ENCODE measurements at places on chromosomes 16 and 17. TPM values are rescaled to one million over a fixed set of nuclear protein-coding genes. Genes with fewer than 3 reads are reported as not detected.

Gene TBC1D24
- total RNA-seq, result 19.6 TPM

Gene KRTAP9-4
- total RNA-seq, result not detected

Gene PRRT2
- total RNA-seq, result 5.2 TPM

GRCh38 chr16:67845291-67846062 lies 1.3 kb upstream of the NUTF2 start:
- DNase-seq, result no peak

- DNase-seq, result no peak
Measured at GRCh38 chr16:23949630-23950290, 114.0 kb downstream of the PRKCB start.

- no peak for DNase-seq
Measured at GRCh38 chr17:19718613-19719354, 2.4 kb upstream of the SLC47A2 start.

- DNase-seq, result no peak
Measured at GRCh38 chr16:88315543-88316105, 67.1 kb upstream of the ZNF469 start.

DNA sequence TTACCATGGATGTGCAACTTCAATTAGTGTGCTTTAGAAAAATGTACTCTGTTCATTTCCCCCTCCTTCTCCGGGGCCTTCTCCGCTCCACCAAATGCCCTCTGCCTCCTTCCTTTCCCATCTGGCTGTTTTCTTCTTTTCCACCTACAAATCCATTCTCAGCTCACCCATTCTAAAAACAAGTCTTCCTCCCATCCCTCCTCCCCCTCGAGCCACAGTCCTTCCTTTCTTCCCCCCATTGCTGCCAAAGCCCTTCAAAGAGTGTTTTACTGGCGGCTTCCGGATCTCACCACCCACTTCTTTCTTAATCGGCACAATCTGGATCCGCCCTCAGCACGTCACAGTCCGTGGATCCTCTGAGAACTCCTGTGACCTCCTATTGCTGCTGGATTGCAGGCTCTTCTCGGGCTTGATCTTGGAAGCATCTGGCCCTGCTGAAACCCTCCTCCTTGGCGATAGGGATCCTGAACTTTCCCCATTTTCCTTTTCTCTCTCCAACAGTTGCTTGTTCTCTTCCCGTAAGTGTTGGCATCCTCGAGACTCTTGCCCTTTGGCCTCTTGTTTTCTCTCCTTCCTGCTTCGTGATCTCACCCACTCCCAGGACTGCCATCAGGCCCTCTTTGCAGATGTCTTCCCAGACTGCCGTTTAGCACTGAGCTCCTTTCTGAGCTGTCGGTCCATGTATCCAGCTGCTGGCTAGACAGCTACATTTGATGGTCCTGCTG lies 36.0 kb upstream of the FBXO47 start:
- DNase-seq, result no peak

- DNase-seq, result no peak
Measured at GRCh38 chr17:57586742-57587141, 158.4 kb downstream of the CCDC182 start.

DNA sequence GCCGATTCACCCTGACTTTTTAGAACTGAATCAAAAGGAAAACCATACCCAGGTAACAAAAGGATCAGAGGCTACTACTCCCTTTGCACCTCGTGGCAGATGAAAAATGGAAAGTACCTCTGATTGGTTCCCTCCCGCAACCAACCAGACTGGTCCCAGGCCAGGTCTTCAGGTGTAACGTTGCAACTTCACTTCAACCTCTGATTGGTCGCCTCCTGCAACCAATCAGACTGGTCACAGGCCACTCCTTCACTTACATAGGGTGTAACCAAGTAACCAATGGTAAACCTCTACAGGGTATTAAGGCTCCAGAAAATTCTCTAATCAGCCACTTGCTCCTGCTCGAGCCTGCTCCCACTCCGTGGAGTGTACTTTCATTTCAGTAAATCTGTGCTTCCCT lies 89.4 kb downstream of the ADCY9 start:
- no peak for DNase-seq

DNA sequence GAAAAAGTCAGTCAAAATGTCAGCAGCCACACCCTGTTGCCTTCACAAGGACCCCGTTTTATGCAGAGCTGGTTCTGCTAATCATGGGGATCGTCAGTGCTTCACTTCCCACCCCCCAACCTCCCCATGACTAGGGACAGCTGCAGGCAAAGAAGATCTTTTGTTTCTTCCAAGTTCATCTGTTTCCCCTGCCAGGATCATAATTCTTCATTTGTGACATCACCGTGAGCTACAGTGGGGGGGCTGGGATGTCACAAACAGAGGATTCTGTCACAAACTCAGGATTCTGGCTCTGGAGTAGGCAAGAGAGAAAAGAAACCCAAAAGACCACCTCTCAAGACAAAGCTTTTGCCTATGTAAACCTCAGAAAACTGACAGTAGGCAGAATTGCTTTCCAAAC lies 24.7 kb downstream of the DNAJC7 start:
- DNase-seq, result no peak

Measured in chondrocyte (in vitro differentiated cells).